ENCODE measurements at places on chromosomes 1 and 21.

GRCh38 chr1:171397851-171398469 is 84.0 kb downstream of the FMO4 start:
- no peaks in the 10 kb centered on the region for H3K36me3 ChIP-seq
- no peak for DNase-seq
- no peaks in the 10 kb centered on the region for H3K4me1 ChIP-seq
- no peak overlapping the region for H3K4me3 ChIP-seq
- peaks cover 29% of the 10 kb centered on the region for H3K27me3 ChIP-seq

- H3K27ac ChIP-seq: no peak overlapping the region
- DNase-seq: no peak
- H3K36me3 ChIP-seq: no peaks in the 10 kb centered on the region
- no peaks in the 10 kb centered on the region for H3K27me3 ChIP-seq
Measured at GRCh38 chr1:15577691-15578090, 7.2 kb downstream of the AGMAT start.

DNA sequence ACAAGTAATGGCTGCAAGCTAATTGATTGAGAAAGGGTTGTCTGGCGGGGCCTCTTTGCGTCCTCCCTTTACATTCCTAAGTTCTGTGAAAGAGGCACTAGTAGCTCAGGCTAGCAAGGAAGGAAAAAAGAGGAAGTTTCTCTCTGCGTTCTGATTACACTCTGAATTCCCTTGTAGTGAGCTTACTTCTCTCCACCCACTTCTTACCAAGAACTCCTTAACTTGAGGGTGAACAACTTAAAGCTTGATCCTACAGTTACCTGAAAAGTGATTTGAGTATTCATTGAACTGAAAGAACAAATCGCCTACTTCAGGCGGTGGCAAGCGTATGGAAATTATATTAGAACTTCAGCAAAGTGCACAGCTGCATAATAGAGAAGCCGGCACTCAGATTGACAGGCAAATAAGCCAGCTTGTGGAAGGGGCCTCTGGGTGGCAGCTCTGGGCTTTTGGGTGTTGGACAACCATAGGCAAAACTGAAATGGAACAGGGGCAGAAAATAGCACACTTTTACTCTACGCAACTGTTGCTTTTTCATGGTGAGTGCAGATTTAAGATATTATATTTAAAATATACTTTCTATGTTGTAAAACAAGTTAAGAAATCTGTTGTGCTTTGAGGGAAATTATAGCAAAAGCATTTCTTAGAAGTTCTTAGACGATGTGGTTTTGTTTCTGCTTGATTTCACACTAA is 464.5 kb downstream of the USP25 start:
- DNase-seq: no peak
- no peaks in the 10 kb centered on the region for H3K27me3 ChIP-seq
- H3K4me1 ChIP-seq: no peaks in the 10 kb centered on the region
- H3K36me3 ChIP-seq: no peaks in the 10 kb centered on the region
- no peak overlapping the region for H3K4me3 ChIP-seq

DNA sequence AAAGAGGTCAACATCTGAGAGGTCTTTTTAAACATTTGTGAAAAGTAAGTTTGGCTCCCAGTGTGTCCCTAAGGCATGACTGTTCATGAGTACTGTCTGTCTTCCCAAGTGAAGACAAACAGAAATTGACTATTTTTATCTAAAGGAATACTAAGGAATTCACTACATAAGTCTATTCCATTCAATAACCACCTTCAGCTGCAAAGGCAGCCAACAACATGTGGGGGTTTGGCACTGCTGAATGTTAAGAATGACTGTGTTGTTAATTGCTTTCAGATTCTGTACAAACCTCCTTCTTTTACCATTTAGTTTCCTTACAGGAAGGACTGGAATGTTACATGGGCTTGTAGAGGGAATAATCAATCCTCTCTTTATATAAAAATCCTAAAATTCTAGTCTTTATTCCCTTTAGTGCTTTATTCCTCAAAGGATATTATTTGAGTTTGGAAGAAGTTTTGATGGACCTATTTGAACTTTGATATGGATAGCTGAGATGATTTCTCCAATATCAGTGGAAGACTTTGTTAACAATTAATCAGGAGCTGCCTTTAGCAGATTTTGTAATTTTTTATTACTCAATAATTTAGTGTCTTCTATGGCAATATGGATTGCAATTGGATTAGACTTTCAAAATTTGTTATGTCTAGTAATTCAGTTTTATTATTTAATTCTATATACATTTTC is 201.7 kb upstream of the CHRM3 start:
- H3K27ac ChIP-seq: no peak overlapping the region
- H3K4me3 ChIP-seq: no peak overlapping the region
- no peaks in the 10 kb centered on the region for H3K27me3 ChIP-seq

Data from effector memory CD8-positive, alpha-beta T cell (primary cell).